ENCODE measurements at places on chromosomes 4 and X.

DNA sequence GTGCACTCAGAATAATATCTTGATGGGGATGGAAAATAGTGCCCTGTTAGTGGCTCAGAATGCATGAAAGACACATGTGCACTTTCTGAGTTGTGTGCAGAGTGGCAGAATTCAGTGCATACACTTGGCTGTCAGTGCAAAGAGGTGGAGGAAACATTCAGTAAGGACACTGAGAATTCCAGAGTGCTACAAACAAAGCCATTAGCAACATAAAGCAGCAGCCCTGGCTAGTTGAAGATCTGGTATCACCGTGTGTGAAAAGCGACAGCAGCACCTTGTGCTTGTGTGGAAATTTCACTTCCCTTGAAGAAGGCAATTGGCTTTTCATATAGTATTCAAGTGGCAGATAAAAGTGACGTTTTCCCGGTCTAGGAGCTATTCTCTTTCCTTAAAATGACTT lies 810.4 kb downstream of the TRIML1 start:
- DNase-seq: no peak

DNA sequence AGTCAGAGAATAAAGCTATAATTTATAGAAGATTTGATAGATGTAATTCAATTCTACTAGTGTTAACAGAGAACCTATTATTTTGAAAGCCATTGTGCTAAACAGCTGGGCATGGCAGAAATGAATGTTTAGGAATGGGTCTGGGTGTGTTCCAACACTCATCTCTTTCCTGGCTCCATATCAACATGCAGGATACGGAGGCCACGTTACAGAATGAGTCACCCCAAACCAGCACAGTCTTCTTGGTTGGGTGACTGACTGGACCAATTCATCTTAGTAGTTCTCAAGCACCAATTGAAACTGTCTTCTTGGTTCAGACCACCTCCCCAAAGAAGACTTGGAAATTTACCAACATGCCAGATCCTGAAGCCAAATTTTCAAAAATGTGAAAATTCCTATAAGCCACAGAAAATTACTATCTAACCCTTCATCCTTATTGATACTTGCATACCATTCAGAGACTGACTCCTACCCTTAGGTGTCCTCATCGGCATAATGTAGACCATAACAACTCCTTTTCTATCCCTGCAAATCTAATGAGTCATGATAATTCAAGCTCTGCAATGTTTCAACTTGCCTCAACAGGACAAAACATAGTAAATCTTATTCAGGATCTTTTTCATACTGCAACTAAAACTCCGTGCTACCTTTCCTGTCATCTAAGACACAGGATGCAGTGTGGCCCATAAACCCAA lies 52.0 kb upstream of the ATOH1 start:
- DNase-seq: no peak

DNA sequence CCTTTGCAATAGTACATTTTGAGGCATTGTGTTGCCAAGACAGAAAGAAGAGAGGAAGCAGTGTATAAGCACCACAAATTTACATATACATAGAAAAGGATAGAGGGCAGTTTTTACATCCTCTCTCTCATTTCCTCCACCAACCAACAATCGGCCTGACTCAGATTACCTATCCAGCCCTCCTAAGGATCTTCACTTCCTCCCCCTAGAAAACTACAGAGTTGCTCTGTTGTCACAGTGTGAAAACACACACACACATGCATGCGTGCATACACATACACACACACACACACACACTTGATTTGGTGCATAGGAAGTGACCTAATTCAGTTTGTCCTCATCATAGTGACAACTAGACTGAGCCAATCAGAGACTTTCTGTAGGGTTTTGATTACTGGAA lies 98.8 kb upstream of the SPRY1 start:
- DNase-seq: no peak

GRCh38 chrX:67555578-67556203 lies 11.9 kb downstream of the AR start:
- DNase-seq: no peak

DNA sequence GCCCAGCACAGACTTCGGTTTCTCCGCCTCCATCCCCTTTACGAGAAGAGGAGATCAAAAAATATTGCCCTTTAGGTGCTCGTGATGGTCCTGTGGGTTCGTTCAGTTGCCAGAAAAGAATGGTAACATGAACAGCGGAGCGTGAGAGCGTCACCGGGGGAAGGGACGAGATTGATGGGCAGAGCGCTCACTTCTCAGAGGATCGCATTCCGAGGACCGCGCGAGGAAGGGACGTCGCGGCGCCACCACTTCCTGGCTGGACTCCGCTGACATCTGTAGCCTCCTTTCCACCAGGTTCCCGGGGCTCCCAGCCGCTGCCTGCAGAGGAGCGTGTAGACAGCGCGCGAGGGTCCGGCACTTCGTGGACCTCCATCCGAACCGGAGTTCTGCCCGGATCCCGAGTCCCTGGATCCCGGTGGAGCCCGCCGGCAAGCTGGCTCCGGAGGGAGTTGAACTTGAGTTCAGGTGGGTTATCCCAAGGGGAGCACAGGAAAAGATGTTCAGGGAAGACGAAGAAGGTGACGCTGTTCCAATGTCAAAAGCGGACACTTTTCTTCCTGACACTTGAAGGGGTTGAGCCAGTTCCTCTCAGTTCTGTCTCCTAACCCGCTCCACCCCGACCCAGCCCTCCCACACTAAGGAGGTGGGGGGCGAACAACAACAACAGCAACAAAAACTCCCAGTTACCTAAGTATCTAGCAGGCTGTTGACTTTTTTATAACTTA lies 484 bp downstream of the GALNTL6 start:
- DNase-seq: no peak

DNA sequence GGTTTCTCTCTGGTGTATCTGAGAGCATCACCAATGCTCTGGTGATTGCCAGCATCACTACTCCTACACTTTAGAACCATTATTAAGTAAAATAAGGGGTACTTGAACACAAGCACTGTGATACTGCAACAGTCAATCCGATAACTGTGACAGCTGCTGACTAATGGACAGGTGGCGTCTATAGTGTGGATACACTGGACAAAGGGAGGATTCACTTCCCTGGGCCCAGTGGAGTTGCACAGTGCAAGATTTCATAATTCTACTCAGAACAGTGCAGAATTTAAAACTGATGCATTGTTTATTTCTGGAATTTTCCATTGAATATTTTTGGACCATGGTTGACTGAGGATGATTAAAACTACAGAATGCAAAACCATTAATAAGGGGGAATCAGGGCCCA lies 97.8 kb downstream of the SHROOM3 start:
- DNase-seq: no peak

DNA sequence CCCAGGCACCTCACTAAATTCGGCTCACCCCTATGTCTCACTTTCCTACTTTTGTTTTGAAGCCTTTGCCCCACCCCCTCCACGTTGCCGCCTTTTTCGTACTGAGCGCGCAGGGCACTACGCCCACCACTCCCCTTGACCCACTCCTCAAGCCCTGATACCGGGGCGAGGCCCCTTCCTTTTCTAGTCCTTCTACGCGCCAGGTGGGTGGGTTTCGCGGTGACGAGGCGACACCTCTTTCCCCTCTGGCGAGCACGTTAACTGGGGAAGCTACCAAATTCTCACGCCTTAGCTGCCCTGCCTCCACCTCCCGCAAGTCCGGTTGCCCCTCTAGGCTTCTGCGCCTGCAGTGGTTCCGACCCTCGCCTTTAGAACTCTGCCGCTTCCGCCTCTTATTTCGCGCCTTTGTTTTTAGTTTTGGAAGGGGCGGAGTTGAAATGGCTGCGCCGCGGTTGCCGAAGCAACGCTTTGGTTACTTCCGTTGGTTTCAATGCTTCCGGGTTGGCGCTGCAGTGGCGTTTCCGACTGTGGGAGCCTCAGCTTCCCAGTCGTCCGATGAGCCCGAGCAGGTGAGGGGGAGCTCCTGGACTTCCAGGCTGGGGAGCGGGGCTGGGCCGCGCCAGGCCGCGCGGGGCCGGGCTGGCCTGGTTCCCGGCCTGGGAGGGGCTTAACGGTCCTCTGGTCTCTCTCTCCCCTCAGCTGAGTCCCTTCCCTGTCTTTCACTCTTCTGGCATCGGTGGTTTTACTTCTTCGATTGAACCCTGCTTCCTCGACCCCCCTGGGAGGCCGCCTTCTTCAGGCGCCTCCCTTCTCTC lies at the start of gene SLC25A14:
Gene SLC25A14, plus strand, starts transcription at position 512 of the 815 bp plus-strand sequence. CDS start 360 bp downstream, outside the sequence.
- DNase-seq: peak; percentile 33

GRCh38 chr4:41835321-41835995 lies 86.9 kb upstream of the PHOX2B start:
- no peak for DNase-seq

- DNase-seq: no peak
Observed at GRCh38 chr4:106629268-106629625, 260.7 kb upstream of the GIMD1 start.

DNA sequence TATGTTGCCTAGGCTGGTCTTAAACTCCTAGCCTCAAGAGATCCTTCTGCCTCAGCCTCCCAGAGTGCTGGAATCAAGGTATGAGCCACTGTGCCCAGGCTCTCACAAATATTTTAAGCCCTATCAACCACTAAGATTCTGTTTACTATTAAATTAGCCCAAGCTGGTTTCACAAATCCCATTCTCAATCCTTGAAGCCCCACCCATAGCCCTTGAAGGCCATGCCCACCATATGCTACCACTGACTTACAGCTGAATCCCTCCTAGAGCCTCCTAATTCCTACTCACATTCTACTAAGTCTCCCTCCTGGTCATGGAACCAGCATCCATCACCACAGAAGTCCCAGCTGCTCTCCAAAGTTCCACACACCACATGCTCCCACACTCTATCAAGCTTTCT lies 9.7 kb downstream of the GRIPAP1 start:
- no peak for DNase-seq

- no peak for DNase-seq
Observed at GRCh38 chr4:77062856-77063255, 12.9 kb downstream of the CCNI start.

DNA sequence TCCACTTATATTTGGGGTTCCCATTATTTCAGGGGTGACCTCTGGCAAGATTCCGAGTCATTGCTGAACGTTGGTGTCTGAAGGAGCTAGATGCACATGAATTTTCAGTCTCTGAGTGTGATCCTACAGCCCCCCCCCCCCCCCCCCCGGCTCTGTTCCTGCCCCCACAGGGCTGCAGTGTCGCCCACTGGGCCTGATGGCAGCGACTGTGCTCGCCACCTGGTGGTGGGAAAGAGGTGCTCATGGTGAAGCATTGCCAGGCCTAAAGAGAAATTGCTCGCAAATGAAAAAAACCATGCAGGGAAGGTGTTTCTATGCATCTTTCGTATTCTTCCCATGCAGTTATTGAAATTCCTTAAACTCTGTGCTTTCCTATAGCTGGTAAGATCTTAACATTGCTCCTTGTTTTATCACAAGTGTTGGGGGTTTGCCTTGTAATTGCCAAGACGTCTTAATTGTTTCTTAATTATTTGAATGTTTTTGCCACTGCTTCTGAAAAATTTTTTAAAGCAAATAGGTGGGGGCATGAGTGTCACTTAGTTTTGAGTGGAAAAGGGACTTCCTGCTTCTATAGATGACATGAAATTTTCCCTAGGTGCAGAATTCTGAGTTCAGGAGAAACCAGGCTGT lies 63.2 kb downstream of the CLDN22 start:
- DNase-seq: peak; percentile 37

GRCh38 chr4:56786955-56787354 lies 34.5 kb downstream of the SPINK2 start:
- DNase-seq: no peak
